ENCODE measurements at places on chromosomes 3 and 15. TPM values are rescaled to one million over a fixed set of nuclear protein-coding genes. Genes with fewer than 3 reads are reported as not detected.

DNA sequence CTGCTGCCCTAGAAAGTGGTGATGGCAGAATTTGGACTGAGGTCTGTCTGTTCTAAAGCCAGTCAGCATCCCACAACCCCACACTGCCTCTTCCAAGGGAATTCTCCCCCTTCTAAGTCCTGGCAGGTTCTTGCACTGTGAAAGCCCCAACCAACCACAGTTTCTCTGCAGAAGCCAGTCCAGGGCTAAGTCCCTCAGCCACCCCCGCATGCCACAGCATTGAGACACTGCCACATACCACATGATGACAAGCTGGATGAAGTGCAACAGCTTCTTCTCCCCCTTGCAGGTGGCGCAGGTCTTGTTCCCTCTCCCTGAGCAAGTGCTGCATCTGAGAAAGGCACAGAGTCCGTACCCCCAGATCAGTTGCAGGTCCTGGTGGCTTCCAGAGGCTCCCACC is 18.6 kb downstream of the SSUH2 start:
- no peak for DNase-seq

The PIGZ gene
- polyA plus RNA-seq: 0.67 TPM

- no peak for DNase-seq
These were observed 1520.6 kb upstream of the CADM2 start for GRCh38 chr3:83438188-83438587.

The GOLGA8H gene
- 0.79 TPM for polyA plus RNA-seq

The SH3BP5 gene
- 58.3 TPM for polyA plus RNA-seq

DNA sequence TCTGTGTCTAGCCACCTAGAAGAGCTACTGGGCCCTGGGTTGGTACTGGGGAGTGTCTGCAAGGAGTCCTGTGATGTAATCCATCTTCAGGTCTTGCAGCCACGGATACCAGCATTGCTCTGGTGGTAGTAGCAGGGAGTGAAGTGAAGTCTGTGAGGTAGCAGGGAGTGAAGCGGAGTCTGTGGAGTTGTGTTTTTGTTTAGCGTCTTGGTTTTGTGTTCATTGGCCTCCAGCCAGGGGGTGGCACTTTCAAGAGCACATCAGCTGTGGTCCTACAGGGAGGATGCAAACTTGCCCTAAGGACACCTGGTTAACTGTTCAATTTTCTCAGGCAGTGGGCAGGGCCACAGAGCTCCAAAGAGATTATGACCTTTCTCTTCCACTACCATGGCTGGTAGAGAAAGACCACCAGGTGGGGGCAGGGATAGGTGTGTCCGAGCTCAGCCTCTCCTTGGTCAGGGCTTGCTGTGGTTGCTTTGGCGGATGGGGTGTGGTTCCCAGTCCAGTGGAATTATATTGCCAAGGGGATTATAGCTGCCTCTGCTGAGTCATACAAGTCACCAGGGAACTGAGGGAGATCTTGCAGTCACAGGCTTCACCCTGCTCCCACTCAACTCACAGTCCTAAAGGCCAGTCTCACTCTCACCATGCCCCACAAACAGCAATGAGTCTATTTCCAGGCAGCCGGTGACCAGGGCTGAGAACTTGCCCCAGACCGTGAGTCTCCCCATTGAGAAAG is 424.7 kb downstream of the ZBBX start:
- DNase-seq: no peak

DNA sequence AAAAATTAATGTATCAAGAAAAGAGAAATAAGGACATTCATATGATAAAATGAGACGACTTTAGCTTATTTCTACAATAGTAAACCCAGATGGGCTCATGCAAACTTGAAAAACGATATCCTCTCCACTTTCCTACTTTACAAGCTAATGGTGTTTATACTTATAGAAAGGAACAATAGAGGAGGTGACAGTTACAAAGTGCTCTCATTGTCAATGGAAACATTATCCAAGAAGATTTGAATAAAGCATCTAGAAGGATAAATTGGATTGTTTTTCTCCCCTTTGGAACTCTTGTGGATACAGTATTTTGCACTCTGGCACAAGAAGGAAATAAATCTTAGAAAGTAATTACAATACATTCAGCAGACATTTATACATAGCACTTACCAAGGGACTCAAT is 20.2 kb upstream of the CCDC66 start:
- no peak for DNase-seq

DNA sequence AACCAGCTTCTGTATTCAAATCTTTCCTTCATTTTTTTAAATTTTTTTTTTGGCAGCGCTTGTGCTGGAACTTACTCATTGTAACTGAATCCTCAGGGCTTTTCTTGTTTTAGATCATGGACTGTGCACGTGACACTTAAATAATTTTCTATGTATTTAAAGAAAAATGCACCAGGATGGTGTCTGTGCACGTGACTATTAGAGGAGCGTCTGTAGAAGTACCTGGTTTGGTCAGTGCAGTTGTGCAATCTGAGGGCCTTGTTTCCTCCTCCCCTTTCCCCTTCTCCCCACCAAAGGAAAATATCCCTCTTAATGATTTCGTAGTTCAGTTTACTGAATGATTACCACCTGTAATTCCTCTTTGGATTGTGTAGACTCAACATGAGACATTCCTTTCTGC is 31.3 kb downstream of the EDEM1 start:
- no peak for DNase-seq

- DNase-seq: no peak
These were observed 140.4 kb downstream of the SATB1 start for GRCh38 chr3:18284716-18285115.

- DNase-seq: no peak
These were observed 32.1 kb upstream of the PCSK6 start for GRCh38 chr15:101521591-101521990.

DNA sequence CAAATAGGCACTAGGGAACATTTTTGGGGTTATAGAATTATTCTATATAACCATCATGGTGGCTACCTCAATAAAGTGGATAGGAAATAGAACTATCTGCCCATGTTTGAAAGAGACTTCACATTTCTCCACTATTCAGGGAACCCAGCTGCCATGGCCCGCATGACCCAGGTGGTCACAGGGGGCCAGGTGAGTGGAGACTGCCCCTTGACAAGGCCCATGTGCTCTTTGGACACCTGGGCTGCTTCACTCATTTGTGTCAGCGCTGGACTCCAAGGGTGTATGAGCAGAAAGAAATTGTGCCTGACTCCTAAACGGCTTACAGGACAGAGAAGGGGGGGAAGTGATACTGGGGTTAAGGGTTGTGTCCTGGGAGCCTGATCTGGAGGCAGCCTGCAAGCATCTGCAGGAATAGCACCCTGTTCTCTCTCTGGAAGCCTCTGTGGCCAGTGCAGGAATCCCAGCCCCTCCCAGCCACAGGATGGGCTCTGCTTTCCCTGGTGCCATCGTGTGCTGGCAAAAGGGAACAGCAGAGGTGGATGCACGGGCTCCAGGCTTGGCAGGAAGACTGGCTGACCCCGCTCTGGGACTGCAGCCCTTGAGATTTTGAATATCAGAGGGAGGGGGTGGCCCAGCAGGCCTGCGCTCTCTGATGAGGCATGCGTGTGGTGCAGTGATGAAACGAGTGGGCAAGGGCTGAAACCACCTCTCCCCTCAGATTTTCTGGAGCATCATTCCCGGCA is 9.1 kb upstream of the C3orf22 start:
- no peak for DNase-seq

- DNase-seq: no peak
These were observed 901.4 kb downstream of the MCTP2 start for GRCh38 chr15:95132774-95133173.

The TTC23 gene
- 30.7 TPM for polyA plus RNA-seq

DNA sequence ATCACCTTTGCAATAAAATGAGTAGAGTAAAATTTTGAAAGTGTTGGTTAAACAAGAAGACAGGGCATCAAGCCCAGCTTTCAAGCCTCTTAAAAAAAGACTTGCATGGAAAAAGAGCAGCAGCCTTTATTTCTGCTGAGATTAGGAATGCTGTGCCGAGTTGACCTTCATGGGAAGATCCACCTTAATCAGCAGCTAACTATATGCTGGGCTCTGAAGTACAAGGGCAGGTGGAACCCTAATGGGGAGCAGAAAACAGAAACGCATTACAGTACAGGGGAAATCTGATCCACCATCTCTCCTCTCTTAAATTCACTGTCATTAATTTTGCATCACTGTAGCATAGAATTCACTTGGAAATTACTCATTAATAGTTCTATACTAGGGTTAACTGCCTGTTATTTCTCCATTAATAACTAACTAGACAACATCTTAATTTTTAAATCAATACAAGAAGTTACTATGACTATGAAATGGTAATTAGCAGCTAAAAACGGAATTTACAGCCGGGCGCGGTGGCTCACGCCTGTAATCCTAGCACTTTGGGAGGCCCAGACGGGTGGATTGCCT is 133.6 kb downstream of the GHSR start:
- no peak for DNase-seq

The MYO5C gene
- 20.5 TPM for polyA plus RNA-seq

DNA sequence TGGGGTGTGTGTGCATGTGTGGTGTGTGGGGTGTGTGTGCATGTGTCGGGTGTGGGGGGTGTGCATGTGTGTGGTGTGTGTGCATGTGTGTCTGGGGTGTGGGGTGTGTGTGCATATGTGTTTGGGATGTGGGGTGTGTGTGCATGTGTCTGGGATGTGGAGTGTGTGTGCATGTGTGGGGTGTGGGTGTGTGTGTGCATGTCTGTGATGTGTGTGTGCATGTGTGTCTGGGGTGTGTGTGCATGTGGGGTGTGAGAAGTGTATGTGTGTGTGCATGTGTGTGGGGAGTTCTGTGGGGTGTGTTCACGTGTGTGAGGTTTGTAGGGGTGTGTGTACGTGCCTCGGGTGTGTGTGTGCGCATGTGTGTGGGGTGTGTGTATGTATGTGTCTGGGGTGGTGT is 6.7 kb upstream of the OCA2 start:
- no peak for DNase-seq

DNA sequence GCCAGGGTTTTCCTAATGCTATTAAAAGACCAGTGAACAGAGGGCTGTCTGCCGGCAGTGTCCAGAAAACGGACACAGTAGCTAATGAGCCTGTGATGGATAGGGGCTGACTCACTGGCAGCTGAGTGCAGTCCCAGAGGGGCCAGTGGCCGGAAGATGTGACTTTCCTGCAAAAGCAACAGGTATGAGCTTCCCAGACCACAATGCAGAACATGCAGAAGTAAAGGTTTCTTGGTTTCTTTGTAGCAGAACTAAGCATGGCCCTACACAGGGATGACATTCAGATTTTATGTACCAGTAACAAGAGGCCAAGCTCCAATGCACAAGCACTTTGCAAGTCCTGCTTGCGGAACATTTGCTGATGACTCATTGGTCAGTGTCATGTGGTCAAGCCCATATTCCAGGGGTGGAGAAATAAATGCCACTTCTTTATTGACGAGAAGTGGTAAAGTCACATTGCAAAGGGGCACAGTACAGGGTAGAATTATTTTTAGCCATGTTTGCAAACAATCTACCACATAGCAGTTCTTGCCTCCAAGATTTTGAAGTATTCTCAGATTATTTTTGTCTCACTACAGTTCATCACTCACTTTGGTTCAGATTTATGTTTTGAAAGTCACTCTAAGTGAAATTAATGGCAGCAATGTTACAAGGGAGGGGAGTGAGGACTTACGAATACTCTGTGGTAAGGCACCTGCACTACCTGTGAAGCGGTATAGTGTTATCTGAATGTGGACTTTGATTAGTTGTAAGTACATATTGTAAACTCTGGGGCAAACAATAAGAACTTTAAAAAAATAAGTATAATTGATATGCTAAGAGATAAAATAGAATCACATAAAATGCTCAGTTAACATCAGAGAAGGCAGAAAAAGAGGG is 263.3 kb downstream of the ABHD5 start:
- no peak for DNase-seq

DNA sequence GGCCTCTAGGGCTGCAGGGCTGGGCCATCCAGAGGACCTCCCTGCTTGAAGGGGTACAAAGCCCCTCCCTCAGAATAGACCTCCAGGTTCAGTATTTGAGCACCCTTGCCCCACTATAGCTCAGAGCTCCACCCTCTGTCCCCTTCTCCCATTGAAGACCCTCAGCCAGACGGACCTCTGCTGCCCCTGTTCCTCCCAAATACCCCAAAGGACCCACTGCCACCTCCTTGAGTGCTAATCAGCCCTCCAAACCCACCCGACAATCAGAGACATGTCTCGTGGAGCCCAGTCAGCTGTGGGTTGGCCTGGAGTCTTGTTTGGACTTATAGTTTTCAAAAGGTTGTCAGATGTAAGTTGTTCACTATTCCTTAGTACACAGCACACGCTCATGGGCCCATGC is 161.1 kb downstream of the UACA start:
- no peak for DNase-seq

The AGTR1 gene
- polyA plus RNA-seq: 18.9 TPM

The ZPLD1 gene
- 0.50 TPM for polyA plus RNA-seq

The RBMS3 gene
- 14.6 TPM for polyA plus RNA-seq

GRCh38 chr15:29089731-29090616 is 179.6 kb downstream of the NSMCE3 start:
- DNase-seq: no peak

The CTXN2 gene
- polyA plus RNA-seq: not detected

GRCh38 chr3:9930804-9931418 is 2.7 kb upstream of the CRELD1 start:
- DNase-seq: no peak

DNA sequence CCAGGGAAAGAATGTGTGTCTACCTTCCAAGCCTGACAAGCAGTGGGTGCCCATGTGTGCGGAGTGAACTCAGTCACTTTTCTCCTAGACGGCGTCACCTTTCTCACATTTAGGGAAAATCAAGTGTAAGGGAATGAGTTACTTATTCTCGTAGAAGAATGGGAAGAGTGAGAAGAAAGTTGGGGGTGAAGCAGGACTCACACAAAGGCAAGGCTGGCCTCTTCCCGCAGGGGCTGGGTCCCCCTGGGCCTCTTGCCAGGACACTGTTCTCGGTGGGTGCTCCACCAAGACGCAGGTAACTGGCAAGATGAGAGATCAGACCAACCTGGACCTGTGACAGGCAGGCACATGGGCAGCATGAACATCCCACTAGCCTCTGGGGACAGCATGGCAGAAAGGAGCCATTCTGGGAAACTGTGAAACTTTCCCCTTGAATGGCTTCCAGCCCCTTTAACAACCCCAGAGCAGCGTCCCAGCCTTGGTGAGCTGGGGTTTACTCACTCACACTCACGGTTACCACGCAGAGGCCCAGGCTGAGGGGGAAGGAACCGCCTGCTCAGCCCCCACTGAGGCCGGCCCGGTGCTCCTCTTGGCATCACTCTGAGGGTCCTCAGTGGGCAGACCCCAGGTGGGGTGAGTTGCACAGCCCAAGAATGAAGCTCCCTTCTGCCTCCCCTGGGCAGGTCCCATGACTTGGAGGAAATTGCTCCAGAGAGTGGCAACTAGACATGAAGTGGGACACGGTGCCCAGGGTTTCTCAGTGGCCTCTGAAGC is 15.0 kb upstream of the SRP14 start:
- DNase-seq: no peak

The NTRK3 gene
- polyA plus RNA-seq: 15.6 TPM

- no peak for DNase-seq
These were observed 121.6 kb downstream of the TMEM108 start for GRCh38 chr3:133159498-133160475.

Data from right renal pelvis (tissue), 4 donors.